Psoas muscle (tissue), 8 donors: ENCODE measurements at places on chromosomes 12 and 14. TPM values are rescaled to one million over a fixed set of nuclear protein-coding genes. Genes with fewer than 3 reads are reported as not detected.

The TPH2 gene
- total RNA-seq = not detected

The AICDA gene
- not detected for total RNA-seq

The KLRC1 gene
- total RNA-seq = not detected

The PDZRN4 gene
- total RNA-seq = not detected

The HOTAIR gene
- 0.53 TPM for total RNA-seq

The RBP5 gene
- total RNA-seq = not detected

The COX8C gene
- 0.54 TPM for total RNA-seq

The STXBP6 gene
- total RNA-seq = 2.6 TPM

The RTL1 gene
- not detected for total RNA-seq

The IL22 gene
- total RNA-seq = not detected

The AHNAK2 gene
- 4.7 TPM for total RNA-seq

The PLBD2 gene
- total RNA-seq = 21.4 TPM

The P2RX2 gene
- not detected for total RNA-seq

GRCh38 chr14:60861545-60862140, 119.2 kb downstream of the TRMT5 start:
- H3K36me3 ChIP-seq = no peaks in the 10 kb centered on the region
- H3K4me3 ChIP-seq = peak overlapping the region; percentile 20
- H3K27ac ChIP-seq = peak overlapping the region; percentile 74
- H3K4me1 ChIP-seq = peaks cover 50% of the 10 kb centered on the region
- no peak for DNase-seq

GRCh38 chr12:99977550-99977949, 7.2 kb downstream of the ANKS1B start:
- H3K4me1 ChIP-seq = no peaks in the 10 kb centered on the region
- DNase-seq = no peak

DNA sequence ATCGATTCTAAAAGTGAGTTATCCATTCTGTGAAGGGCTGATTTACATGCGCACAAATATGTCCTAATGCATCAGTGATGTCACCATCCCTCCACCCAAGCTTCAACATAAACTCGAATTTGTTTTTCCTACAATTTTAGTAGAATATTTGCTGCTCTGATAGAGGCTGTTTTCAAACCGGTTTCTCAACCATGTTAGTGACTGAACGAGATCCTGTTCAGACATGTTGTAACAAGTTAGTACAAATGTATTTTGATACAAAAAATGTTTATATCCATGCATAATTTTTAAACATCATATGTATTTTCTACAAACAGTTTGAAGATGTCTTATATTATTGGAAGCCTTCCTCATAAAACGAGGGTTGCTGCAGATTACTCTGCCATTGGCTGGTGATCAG, 12.7 kb upstream of the PRB2 start:
- no peaks in the 10 kb centered on the region for H3K4me1 ChIP-seq
- no peaks in the 10 kb centered on the region for H3K36me3 ChIP-seq
- H3K27ac ChIP-seq = no peak overlapping the region
- no peak overlapping the region for H3K4me3 ChIP-seq

DNA sequence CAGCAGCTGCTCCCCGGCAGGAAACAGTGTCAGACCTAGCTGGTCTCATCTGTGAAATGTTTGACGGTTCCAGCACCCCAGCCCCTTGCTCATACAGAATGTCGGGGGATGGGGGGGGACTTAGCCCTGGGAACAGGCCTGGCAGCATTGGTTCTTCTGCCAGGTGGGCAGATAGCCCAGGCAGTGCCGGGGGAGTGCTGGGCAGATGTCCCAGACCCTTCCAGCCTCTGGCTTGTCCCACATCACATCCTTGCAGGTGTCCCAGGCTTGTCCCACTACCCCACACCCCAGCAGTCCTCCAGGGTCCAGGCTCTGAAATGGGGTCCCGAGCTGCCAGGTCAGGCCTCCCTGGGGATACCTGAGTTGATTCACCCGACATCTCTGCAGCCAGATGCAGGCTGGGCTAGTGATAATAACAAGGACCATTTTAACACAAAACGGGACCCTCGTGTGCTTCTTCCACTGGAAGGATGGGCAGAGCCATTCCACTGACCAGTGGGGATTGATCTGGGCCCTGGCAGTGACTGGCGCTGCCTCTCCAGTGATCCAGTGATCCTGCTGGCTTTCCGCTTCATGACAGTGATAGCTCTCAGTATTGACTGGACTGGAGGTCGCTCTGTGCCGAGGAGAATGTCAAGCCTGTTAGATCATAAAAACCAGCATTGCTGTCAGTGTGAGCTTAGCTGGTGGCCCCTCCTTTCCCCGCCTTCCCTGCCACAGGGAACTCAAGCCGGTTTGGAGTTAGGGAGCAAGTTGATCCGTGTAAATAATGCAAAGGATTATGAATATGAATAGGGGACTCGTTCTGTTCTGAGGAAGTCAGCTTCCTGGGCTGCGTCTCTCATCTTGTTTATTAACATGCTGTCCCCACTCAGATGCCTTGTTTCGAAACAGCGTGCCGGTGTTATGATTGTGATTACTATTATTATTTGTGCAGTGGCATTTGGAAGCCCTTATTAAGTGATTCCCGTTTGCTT, 180.6 kb downstream of the AACS start:
- H3K4me1 ChIP-seq = no peaks in the 10 kb centered on the region
- H3K4me3 ChIP-seq = no peak overlapping the region
- H3K27ac ChIP-seq = peak overlapping the region; percentile 36
- H3K27me3 ChIP-seq = peaks cover 9% of the 10 kb centered on the region
- no peak for DNase-seq
- no peaks in the 10 kb centered on the region for H3K36me3 ChIP-seq

- H3K4me1 ChIP-seq = no peaks in the 10 kb centered on the region
- H3K36me3 ChIP-seq = no peaks in the 10 kb centered on the region
- DNase-seq = no peak
- H3K27me3 ChIP-seq = no peaks in the 10 kb centered on the region
Measured at GRCh38 chr12:112860181-112860580, 46.6 kb upstream of the OAS1 start.

DNA sequence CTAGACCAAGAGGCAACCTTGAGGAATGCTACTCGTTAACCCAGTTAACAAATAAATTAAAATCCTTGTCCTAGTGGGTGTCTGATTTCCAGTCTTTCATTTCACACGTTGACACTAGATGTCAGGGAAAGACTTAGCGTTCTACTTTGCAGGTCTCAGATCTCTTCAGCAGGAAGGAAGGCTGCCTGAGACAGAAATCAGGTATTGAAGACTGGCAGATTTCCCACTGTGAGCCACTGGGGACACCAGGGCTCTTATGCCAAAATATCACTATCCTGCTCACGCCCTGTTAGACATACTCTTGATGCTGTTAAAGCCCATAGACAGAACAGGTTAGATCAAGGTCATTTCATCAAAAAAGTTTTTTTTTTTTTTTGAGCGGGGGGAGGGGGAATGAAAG, 33.0 kb downstream of the EMP1 start:
- peaks cover 2% of the 10 kb centered on the region for H3K27me3 ChIP-seq
- no peak overlapping the region for H3K4me3 ChIP-seq
- no peaks in the 10 kb centered on the region for H3K36me3 ChIP-seq

GRCh38 chr14:75577729-75578101, 705 bp upstream of the FLVCR2 start:
- no peaks in the 10 kb centered on the region for H3K36me3 ChIP-seq
- peak overlapping the region; percentile 87 for H3K27ac ChIP-seq
- no peaks in the 10 kb centered on the region for H3K27me3 ChIP-seq
- H3K4me3 ChIP-seq = peak overlapping the region; percentile 69

GRCh38 chr12:80129895-80130530, 30.7 kb downstream of the OTOGL start:
- no peak overlapping the region for H3K4me3 ChIP-seq
- no peak for DNase-seq
- no peaks in the 10 kb centered on the region for H3K4me1 ChIP-seq
- H3K27me3 ChIP-seq = no peaks in the 10 kb centered on the region
- no peaks in the 10 kb centered on the region for H3K36me3 ChIP-seq

- no peaks in the 10 kb centered on the region for H3K4me1 ChIP-seq
- no peak overlapping the region for H3K4me3 ChIP-seq
- no peaks in the 10 kb centered on the region for H3K27me3 ChIP-seq
- no peaks in the 10 kb centered on the region for H3K36me3 ChIP-seq
- no peak overlapping the region for H3K27ac ChIP-seq
Measured at GRCh38 chr14:35682802-35683201, 126.3 kb downstream of the RALGAPA1 start.

DNA sequence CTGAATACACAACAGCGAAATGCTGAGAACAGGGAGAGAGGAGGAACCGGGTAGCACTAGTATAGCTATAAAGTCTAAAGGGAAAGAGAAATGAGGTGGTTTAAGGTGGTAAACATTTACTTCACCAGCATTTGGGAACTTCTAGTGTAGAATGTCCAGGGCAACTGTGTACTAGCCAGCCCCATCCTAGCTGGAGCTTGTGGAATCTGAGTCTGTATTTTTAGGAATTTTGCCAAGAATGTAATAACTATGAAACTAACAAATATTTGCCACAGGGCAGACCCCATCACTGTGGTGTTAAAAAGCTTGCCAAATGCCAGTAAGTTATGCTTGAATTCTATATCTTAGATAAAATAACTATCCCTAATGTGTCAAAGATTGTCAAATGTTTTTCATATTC, 398.9 kb upstream of the MIS18BP1 start:
- no peak overlapping the region for H3K4me3 ChIP-seq
- no peak for DNase-seq

- H3K4me1 ChIP-seq = peaks cover 10% of the 10 kb centered on the region
- no peaks in the 10 kb centered on the region for H3K27me3 ChIP-seq
- no peak for DNase-seq
- H3K27ac ChIP-seq = no peak overlapping the region
- H3K36me3 ChIP-seq = peaks cover 7% of the 10 kb centered on the region
Measured at GRCh38 chr12:46217541-46218321, 51.1 kb downstream of the SLC38A1 start.

- H3K4me3 ChIP-seq = no peak overlapping the region
- H3K27me3 ChIP-seq = no peaks in the 10 kb centered on the region
- H3K27ac ChIP-seq = no peak overlapping the region
- H3K4me1 ChIP-seq = peaks cover 3% of the 10 kb centered on the region
- DNase-seq = no peak
Measured at GRCh38 chr14:31712244-31713127, 151.3 kb downstream of the NUBPL start.

DNA sequence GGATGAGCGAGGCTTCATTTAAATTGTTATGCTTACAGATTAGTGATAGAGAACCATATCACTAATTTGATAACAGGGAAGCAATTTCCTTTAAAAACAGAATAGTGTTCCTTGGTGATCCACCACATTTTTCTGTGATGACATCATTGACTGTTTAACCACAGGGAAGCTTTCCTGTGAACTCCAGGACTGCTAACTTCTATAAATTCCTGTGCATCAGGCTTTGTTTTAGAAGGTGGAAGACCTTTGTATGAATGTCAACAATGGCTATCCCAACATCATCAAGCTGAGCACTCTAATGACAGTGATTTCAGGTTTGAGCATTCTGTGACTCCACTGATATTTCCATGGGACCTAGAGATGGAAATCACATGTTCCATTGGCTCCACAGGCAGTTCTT, 177.1 kb downstream of the RMST start:
- H3K4me3 ChIP-seq = no peak overlapping the region
- no peaks in the 10 kb centered on the region for H3K36me3 ChIP-seq
- no peak for DNase-seq
- H3K4me1 ChIP-seq = no peaks in the 10 kb centered on the region
- H3K27me3 ChIP-seq = no peaks in the 10 kb centered on the region

GRCh38 chr14:20606190-20606901, 15.2 kb upstream of the RNASE12 start:
- no peaks in the 10 kb centered on the region for H3K36me3 ChIP-seq
- peaks cover 13% of the 10 kb centered on the region for H3K4me1 ChIP-seq
- no peak for DNase-seq
- H3K4me3 ChIP-seq = no peak overlapping the region
- H3K27ac ChIP-seq = no peak overlapping the region

- DNase-seq = peak; percentile 78
- H3K36me3 ChIP-seq = peaks cover 100% of the 10 kb centered on the region
- H3K27ac ChIP-seq = peak overlapping the region; percentile 78
- no peak overlapping the region for H3K4me3 ChIP-seq
- no peaks in the 10 kb centered on the region for H3K27me3 ChIP-seq
Measured at GRCh38 chr14:23078692-23079116, 16.2 kb downstream of the ACIN1 start.

DNA sequence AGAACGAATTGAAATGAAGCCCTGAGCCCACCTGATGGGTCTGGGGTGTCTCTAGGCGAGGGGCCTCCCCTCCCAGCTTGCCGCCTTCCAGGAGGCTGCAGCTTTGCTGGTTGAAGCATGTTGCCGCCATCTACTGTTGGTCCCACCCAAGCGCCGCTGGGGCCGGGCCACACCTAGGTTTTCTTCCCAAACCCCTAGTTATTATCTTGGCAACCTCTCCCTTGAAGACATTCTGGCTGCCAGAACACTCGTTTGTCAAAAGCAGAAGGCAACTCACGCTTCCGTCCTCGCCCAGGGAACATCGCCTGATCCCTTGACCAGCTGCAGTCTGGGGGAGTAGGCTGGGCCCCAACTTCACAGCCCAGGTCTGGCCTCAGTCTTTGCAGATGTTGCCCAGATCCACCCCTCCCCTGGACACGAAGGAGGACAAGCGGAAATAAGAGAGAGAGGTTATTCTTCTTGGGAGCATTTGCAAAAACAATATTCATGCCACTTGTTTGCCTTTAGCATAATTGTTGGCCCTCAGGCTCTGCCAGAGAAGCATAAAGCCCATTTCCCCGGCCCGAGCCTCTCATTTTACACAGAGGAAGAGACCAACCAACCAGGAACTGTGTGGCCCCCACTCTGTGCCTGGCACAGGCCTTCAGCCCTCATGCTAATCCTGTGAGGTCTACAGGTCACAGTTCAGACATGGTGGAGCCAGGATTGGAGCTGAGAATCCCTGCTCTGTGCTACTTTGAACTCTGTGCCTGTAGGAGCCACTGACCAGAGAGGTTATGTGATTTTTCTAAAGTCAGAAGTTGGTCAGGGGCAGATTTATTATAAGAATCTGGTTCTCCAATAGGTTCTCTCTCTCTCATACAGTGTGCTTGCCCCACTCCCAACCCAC, 6.8 kb downstream of the EMP1 start:
- no peaks in the 10 kb centered on the region for H3K36me3 ChIP-seq
- H3K27ac ChIP-seq = peak overlapping the region; percentile 44
- H3K4me3 ChIP-seq = peak overlapping the region; percentile 29
- DNase-seq = peak; percentile 82

- no peaks in the 10 kb centered on the region for H3K27me3 ChIP-seq
- H3K27ac ChIP-seq = no peak overlapping the region
- DNase-seq = no peak
- no peaks in the 10 kb centered on the region for H3K36me3 ChIP-seq
Measured at GRCh38 chr14:22630486-22630885, 13.7 kb downstream of the OR6J1 start.

DNA sequence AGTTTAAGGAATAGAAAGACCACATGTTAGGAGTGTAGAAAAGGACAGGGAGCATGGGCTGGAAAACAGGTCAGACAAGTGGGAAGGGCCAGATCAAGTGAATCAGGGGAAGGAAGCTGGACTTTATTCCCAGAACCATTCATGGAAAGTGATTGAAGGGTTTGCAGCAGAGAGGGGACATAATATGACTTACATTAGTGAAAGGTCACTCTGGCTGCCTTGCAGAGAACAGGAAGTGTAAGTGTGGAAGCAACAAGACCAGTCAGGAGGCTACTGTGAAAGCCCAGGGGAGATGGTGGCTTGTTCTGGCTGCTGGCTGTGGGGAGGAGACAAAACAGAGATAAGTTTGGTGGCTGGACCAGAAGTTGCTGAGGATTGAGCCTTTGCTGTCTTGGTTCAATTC, 69.1 kb downstream of the VCPKMT start:
- no peaks in the 10 kb centered on the region for H3K36me3 ChIP-seq
- no peaks in the 10 kb centered on the region for H3K4me1 ChIP-seq
- H3K27me3 ChIP-seq = no peaks in the 10 kb centered on the region
- no peak for DNase-seq
